Left kidney (tissue), 8 donors: ENCODE measurements at places on chromosomes 5 and 9. TPM values are rescaled to one million over a fixed set of nuclear protein-coding genes. Genes with fewer than 3 reads are reported as not detected.

DNA sequence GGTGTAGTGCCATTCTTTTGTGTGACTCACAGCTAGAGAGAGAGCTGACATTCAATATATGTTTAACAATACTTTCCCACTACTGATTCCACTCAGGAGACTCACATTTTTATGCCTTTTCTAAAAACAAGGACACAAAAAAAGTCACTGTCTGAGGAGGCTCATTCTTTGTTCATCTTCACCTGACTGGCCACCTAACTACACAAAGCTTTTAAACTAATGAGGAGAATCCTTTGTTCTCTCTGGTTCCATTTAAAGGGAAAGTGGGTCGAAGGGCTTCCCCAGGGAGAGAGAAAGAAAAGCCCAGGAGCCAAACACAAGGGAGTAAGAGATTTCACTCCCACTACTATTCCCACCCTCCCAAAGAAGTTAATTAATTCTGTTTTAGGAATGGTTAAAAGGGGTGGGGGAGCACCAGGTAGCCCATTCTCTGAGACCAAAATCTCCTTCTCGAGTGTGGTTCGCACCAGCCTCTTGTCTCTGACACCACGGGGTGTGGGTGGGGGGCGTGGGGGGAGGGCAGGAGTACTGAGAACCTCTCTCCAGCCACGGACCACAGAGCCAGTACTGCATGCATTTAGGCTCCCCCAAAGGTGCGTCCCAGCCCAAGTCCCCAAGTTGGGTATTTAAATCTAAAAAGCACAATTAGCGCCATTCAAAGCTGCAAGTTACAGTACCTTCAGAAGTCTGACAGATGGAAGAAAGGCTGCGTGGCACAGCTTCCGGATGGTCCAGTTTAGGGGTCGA is 747 bp downstream of the TRPM3 start:
- no peak for DNase-seq

Gene ARHGEF39
- 15.4 TPM for polyA plus RNA-seq

Gene PDZD2
- 22.1 TPM for polyA plus RNA-seq

- no peak for DNase-seq
These were observed 155.0 kb upstream of the CLINT1 start for GRCh38 chr5:158013939-158014338.

- no peak for DNase-seq
These were observed 175.3 kb downstream of the ARL15 start for GRCh38 chr5:54135042-54135441.

- peak; percentile 45 for DNase-seq
These were observed 1.5 kb downstream of the NEK6 start for GRCh38 chr9:124259158-124259808.
